ENCODE measurements at places on chromosomes 12 and 14. TPM values are rescaled to one million over a fixed set of nuclear protein-coding genes. Genes with fewer than 3 reads are reported as not detected.

- no peak for DNase-seq
These were observed 4.1 kb upstream of the CISTR start for GRCh38 chr12:53755893-53756292.

DNA sequence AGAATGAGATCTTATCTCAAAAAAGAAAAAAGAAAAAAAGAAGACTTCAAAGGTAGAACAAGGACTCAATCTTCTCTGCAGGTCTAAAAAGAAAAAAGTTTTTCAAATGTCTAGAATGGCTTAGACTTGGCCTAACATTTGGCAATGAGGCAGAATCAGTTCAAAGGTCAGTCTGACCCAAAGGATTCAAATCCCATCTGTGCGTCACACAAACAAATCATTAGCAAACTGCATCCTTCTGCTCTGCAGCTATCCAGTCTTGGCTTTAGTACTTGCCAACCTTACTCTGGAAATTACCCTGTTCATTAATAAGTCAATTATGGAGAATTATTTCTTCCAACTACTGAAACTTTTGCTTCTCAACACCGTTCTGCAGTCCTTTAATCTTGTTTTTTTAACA, 3.1 kb downstream of the YAF2 start:
- no peak for DNase-seq

- DNase-seq = no peak
These were observed 127.1 kb downstream of the CAPZA3 start for GRCh38 chr12:18864900-18865561.

DNA sequence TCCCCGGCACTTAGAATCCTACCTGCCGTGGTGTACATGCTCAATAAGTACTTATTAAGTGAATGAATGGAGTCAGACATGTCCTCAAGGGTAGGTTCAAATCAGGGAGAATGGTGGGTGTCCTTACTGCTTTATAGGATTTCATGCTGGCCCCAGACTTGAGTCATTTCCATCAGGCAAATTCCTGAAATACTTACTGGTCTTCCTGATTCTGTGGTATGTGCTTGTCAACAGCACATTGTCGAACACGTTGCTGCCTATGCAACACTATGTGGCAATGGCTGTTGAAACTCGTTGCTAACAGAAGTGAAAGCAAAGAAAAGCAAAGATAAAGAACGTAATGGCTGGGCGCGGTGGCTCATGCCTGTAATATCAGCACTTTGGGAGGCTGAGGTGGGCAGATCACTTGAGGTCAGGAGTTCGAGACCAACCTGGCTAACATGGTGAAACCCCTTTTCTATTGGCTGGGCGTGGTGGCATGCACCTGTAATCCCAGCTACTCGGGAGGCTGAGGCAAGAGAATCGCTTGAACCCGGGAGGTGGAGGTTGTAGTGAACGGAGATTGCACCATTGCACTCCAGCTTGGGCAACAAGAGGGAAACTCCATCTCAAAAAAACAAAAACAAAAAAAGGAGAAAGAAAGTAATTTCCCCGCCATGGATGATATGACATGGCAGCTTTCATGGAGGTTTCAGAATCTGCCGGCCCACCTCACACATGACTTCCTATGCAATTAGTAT, 214.9 kb downstream of the ZFP36L1 start:
- no peak for DNase-seq

The G2E3 gene
- 11.3 TPM for total RNA-seq

- no peak for DNase-seq
These were observed 22.6 kb upstream of the PAPOLA start for GRCh38 chr14:96479435-96480146.

The BMAL2 gene
- 3.0 TPM for total RNA-seq

The HOXC13 gene
- total RNA-seq = not detected

DNA sequence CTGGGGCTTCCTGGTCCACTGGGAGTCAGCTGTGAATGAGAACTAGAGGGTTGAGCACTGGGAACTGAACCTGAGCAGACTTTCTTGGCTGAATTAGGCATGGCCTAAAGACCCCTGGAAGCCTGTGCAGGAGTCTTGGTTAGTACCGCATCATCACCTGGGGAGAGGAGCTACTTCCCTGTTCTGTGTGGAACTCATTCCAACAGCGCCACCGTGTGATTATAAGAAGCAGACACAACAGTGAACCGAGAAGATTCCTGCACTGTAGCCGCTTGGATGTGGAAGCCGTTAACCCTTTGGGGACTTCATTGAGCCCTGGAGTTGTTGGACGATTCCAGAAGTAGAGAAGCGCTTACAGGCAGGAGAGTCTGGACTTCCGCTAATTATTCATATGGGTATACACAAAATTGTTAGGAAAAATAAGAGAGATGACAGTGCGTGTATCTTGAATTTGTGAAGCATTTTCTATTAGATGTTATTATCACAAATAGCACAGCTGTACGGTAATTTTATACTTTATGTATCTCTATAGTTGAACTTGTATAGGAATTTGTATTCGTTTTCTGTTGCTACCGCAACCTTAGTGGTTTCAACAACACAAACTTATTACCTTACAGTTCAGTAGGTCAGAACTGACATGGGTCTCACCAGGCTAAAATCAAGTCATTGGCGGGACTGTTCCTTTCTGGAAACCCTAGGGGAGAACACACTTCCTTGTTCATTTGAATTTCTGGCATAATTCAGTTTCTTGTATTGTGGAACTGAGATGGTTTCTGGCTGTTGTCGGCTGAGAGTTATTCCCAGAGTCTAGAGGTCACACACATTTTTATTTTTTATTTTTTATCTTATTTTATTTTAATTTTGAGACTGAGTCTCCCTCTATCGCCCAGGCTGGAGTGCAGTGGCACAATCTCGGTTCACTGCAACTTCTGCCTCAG, 100.7 kb downstream of the C2CD5 start:
- DNase-seq = peak; percentile 45

GRCh38 chr12:88111074-88111652, 30.7 kb downstream of the CEP290 start:
- DNase-seq = no peak

DNA sequence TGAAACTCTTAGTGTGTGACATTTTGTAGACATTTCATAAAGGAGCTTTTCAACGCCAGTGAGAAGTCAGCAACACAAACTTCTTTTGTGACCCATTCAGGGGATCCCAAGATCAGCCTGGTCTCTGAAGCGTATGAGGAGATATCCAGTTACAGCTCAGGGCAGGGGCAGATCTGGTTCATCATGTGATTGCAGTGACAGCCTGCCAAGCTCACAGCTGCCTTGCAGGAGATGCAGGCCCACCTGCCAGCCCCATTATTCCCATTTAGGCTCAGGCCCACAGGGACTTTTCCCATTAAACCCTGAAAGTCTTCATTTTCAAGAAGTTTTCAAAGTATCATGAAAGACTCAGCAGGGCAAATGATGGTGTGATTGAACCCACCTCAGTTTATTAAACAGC, 38.3 kb downstream of the SRGAP1 start:
- DNase-seq = no peak

DNA sequence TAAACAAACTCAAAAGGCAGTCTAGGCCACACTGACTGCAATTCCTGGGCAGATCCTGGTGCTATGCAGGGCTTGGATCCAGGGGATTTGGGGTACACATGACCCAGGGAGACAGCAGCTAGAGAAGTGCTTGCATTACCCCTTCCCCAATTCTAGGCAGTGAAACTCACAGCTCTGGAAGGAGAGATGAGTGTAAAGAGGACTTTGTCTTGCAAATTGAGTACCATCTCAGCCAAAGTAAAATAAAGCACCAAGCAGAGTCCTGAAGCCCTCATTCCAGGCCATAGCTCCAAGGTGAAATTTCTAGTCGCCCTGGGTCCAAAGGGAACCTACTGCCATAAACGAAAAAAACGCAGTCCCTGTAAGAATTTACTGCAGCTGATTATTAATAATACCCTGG, 644.9 kb upstream of the FLRT2 start:
- no peak for DNase-seq

The TMPRSS12 gene
- not detected for total RNA-seq

- DNase-seq = peak; percentile 37
These were observed 3.3 kb upstream of the P3H3 start for GRCh38 chr12:6824901-6825381.

GRCh38 chr14:102389246-102389645, 26.5 kb downstream of the TECPR2 start:
- no peak for DNase-seq

DNA sequence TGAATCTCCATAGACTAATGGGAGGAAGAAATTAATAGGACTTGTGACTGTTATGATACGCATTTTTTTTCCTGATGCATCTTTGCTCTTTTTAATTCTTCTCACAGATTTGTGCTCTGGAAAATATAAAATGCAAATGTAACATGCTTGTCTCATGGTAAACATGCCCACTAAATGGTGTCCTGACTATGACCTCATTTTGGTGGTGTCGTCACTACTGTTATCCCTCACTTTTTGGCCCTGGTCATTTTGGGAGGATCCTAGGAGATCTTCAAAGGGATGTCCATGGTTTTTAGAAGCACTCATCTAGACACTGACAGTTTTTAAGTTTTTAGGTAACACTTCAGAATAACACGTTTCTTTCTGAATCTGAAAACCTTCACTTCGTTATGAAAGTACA, 790.8 kb upstream of the FBXO33 start:
- DNase-seq = no peak

GRCh38 chr14:63951021-63951420, 98.2 kb downstream of the SYNE2 start:
- DNase-seq = no peak

- no peak for DNase-seq
These were observed 29.1 kb downstream of the NGB start for GRCh38 chr14:77241955-77242354.

The FBXO34 gene
- total RNA-seq = 28.8 TPM

- no peak for DNase-seq
These were observed 58.2 kb downstream of the GALNT9 start for GRCh38 chr12:132270969-132271754.

The BICDL1 gene
- 1.1 TPM for total RNA-seq

The ZNF10 gene
- total RNA-seq = 22.0 TPM

The RPL10L gene
- not detected for total RNA-seq

The KITLG gene
- 5.3 TPM for total RNA-seq

The CCDC60 gene
- 0.36 TPM for total RNA-seq

DNA sequence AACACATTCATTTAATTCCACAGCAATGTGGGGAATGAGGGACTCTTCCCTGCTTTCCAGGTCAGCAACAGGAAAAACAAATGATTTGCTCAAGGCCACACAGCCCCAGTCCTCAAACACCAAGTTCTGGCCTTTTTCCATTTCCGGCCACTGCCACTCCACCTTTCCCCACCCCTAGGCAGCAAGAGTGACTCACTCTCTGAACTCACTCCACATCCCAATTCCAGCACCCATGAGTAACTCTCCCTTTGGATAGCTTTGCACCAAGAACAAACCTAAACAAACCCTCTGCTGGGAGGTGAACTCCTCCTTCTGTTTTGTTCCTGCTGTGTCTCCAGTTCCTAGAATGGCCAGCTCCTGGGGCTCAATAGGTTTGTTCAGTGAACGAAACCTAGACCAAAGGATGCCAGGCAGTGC, 30.4 kb upstream of the PLEKHG6 start:
- DNase-seq = peak; percentile 72

GRCh38 chr14:103518422-103519042, 4.1 kb downstream of the CKB start:
- peak; percentile 80 for DNase-seq

DNA sequence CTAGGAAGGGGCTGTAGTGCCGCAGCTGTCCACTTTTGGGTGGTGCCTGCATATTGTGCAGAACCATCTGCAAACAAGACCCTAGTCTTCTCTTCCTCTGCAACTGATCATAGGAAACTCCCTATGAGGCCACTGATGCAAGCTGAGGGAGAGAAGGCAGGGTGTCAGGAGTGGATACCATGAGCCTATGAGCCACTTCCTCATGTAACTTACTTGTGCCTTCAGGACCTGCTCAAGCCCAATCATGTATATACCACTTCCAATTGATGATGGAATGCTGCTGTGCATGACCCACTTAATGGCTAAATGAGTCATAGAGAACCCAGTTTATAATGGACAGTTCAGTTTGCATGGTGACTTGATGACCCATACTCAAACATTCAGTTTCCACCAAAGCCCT, 107.9 kb downstream of the ALG10B start:
- DNase-seq = no peak

DNA sequence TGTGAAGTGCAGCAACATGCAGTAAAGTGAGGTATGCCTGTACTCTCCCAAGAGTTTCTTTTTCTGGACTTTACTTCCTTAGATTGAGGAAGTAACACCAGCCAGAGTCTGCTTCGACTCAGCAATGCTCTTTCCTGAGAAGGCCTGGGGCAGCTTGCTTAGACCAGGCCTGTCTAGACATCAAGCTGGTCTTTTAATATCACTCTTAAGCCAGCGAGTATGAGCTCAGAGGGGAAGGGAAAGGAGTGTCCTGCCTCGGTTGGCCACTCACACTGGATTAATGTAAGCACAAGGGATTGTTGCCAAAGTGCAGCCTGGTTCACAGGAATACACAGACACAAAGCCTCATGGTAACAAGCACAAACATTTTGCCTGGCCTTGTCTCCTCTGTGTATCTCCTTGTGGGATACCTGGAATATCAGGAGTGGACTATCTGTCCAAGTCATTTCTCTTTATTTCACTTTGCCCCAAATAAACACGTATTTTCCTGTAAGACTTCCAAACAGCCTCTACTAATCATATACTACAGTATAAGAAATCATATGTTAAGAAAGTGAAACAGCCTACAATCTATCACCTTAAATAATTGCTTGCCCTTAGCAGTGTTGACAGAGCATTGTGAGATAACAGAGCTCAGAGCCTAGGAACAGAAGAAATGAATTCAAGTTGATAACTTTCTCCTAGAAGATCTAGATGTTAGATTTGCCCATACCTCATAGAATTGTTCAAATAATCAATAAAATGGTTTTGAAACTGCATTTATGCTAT, 121.2 kb upstream of the DAAM1 start:
- no peak for DNase-seq

The OAS2 gene
- 1.9 TPM for total RNA-seq

- DNase-seq = no peak
These were observed 6.3 kb downstream of the MGAT4C start for GRCh38 chr12:86249851-86250250.

GRCh38 chr12:40565029-40565633, 127.1 kb upstream of the CNTN1 start:
- no peak for DNase-seq

The RIPK3 gene
- 1.0 TPM for total RNA-seq

The RAD9B gene
- total RNA-seq = 2.3 TPM

The ABHD12B gene
- not detected for total RNA-seq

DNA sequence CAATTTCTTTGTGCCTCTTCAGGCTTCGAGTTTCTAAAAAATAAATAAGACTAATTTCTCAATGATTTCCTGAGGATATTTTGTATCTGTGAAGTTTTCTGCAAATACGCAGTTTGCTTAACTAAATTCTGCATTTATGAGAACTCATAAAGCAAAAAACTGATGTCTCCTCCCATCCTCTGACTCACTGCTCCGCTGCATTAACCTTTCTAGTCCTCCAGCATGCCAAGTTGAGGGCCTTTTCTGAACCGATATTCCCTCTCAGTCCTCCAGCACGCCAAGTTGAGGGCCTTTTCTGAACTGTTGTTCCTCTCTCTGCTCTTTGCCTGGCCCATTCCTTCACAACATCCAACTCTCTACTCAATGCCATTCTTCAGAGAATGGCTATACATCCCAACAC, 3.2 kb downstream of the IPO8 start:
- DNase-seq = no peak

All from ovary (tissue), 10 donors.